ENCODE measurements at places on chromosomes 3 and 15. TPM values are rescaled to one million over a fixed set of nuclear protein-coding genes. Genes with fewer than 3 reads are reported as not detected.

FOXL2NB gene
- not detected for total RNA-seq

ADAMTSL3 gene
- total RNA-seq, result 0.10 TPM

CLDN18 gene
- not detected for total RNA-seq

DUOXA2 gene
- not detected for total RNA-seq

PSMA4 gene
- total RNA-seq, result 481 TPM

ITIH1 gene
- not detected for total RNA-seq

MUC4 gene
- total RNA-seq, result 0.12 TPM

CPLX3 gene
- total RNA-seq, result not detected

CIDEC gene
- not detected for total RNA-seq

C3orf70 gene
- total RNA-seq, result 0.06 TPM

DPPA2 gene
- not detected for total RNA-seq

ZNF592 gene
- 6.6 TPM for total RNA-seq

C2CD4A gene
- not detected for total RNA-seq

AQP9 gene
- not detected for total RNA-seq

GP5 gene
- total RNA-seq, result not detected

COMMD2 gene
- 37.3 TPM for total RNA-seq

CAPN3 gene
- total RNA-seq, result 0.43 TPM

- DNase-seq, result no peak
Measured at GRCh38 chr15:80743189-80743833, 35.9 kb upstream of the CEMIP start.

- DNase-seq, result peak; percentile 36
Measured at GRCh38 chr3:197343656-197344408, 45.4 kb upstream of the DLG1 start.

- no peak for DNase-seq
Measured at GRCh38 chr3:124787476-124788195, 57.4 kb downstream of the UMPS start.

GRCh38 chr15:56877255-56877970 lies 41.0 kb upstream of the TCF12 start:
- no peak for DNase-seq

DNA sequence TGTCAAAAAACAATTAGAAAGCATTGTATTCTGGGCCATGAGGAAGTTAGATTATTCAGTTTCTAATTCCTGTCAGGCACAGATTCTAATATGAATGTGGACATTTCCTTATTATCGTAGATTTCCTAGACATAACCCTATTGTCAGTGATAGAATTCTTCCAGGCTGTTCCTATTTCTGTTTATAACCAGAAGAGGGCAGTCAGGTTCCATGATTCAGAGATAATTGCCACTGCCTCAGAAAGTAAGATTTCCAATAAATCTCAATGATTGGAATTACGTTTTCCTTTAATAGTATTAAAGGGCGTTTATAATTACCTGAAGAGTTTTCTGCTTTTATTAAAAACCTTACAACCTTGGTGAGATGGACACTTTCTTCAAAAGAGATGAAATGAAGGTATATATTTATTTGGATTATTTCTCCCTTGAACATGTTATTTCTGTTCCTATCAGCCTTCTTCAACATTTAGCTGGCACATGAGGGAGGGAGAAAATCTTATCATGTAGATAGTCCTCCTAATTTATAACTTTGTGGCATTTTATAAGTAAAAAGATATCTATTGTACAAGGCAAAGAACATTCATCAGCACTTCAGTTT lies 439.2 kb downstream of the MCTP2 start:
- DNase-seq, result peak; percentile 57

DNA sequence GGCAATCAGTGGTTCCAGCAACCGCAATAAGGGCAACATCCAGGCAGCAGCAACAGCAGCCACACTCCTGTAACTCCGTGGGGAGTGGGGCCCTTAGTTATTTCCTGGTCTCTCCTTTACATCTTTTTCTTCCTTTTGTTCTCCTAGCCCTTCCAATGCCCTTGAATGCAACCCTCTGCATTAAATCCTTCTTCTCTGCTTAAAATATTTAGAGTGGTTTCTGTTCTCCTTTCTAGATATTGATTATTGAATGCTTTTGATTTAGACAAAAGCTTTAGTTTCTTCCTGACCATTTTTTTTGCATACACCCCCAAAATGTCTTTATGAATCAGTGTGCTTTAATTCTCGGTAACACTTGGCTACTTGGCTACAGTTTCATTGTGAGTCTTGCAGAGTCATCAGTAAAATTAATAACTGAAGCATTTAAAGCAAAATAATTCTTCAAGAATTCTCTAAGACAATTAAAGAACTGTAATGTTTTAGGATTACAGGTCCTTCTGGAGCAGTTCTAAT lies 586.1 kb downstream of the MECOM start:
- DNase-seq, result no peak

DNA sequence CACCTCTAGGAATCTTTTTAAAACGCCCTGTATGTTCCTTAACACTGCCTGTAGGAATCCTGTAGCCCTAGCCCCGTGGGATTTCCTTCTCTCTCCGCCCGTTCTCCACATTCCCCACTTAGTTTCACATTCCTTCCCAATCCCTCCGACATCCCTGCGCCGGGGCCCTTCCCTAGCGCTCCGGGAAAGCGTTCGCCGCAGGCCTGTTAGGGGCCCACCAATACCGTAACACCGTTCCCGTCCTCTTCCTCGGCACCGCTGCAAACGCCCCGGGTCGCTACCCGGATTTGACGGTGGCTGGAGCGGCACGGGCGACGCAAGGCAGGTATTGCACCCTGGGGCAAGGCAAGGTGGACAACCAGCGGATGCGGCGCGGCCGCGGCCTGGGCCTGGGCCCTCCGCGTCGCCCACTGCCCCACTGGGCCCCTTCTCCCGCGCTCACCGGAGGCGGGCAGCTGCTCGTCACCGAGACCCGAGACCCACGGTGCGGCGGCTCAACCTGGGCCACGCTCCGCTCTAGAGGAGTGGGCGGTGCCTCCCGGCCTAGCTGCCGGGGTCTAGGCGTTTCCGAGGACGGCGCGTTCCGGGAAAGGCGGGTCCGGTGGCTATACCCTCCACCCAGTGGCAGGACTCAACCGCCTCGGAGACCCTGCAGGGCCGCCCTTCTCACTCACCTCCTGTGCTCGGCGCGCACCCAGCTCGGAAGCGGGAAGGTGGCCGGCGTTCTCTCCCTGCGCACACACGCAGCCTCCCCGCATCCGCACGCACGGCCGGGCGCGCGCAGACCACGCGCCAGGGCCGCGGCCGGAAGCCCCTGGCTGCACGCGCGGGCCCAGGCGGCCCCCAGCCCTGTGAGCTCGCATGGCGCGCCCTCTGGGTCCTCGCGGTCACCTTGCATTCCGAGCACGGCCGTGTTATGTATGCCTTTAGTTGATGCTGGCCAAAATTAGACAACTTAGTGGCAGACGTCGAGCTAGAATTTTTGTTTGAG lies at the start of gene B3GALNT1:
Gene B3GALNT1 (minus strand): TSS at position 789 of the 991 bp plus-strand sequence. CDS start 18,595 bp downstream, outside the sequence.
- peak; percentile 61 for DNase-seq

DNA sequence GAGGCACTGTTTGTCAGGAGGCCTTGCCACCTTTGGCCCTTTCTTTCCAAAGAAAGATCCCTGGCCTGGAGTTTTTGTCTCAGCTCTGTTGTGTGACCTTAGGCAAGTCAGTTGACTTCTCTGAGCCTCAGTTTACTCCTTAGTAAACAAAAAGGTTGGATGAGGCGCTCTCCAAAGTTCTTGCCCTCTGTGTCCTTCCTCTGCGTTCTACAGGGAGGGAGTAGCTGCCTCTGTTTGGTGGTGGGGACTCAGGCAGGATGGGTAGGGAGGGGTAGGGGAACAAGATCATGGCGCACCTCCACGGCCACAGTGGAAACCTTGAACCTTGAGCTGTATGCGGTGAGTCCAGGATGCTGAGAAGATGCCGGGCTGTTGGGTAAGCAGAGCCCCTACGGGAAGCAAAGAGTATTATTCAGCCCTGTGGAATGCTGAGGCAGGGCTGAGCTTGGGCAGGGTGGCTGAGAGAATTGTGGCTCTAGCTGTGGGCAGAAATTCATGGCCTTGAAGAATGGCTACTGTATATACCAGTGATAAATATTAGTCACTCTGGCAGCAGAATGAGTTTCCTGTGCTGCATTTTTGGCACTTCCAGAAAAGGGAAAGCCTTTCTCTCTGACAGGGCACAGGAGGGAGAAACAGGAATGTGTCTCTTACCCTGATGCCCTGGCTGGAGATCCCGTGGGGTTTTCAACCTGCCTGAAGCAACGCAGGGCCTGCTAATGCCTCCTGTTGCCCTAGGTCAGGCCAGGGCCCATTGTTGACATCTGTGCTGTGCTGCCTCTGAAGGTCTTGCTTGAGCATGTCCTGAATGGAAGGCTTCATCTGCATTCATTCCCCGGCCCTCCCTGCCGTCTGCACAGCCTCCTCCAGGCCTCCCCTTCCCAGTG lies 39.9 kb downstream of the SMAD3 start:
- no peak for DNase-seq

- DNase-seq, result no peak
Measured at GRCh38 chr15:100642213-100642949, 40.0 kb downstream of the ASB7 start.

DNA sequence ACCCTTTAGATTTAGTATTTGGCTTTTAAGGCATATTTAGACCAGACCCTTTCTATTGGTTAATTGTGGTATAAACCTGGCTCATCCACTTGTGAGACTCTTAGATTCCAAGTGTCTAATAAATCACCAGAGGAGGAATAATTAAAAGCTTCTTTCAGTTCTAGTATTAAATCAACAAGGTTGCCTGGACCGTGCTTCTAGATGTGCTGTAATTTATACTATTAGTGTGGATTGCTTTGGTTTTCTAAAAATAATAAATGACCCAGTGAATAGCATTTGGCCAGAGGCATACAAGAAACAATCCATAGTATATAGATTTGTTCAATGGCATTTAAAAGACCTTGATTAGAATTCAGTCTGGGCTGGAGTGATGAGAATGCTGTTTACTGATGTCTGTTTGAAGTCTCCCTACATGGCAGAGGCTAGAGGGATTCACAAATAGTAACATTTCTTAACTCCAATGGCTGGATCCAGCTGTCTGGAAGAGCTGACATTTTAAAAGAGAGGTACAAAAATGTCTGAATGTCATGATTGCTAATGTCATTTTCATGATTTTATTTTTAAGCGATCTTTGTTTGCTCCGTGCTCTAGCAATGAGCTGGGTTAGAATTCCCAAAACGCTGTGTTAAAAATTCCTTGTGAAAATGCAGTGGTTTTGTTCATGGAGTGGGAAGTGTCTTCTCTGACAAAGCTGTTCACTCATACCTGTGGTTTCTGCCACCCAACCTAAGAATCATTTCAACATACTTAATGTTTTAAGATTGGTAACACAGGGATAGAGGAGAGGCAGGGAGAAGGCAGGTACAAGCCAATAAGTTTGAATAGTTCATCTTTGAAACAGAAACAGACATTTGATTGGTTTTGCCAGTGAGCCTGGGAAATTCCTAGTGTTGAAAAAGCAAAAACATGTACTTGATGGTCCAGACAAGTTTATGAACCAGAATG lies 89.9 kb downstream of the RBMS3 start:
- DNase-seq, result no peak

DNA sequence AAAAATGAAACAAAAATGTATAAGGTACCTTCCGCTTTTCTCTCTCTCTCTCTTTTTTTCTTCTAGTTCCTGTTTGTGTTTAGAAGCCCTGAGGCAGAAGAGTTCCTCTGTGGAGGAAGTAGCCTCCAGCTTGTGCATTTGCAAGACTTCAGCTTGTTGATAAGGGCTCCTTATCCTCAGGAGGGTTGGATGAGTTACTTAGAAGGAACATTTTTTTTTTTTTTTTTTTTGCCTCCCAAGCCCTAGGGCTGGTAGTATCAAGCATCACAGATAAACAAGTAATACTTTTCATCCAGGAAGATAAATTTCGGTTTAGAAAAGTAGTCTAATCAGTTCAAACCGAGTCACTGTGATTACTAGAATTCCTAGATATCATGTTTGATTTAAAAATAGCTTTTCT lies 91.0 kb upstream of the CBLB start:
- DNase-seq, result no peak

- DNase-seq, result no peak
Measured at GRCh38 chr3:171974986-171975837, 64.2 kb upstream of the FNDC3B start.

GRCh38 chr15:101510212-101511197 lies 21.0 kb upstream of the PCSK6 start:
- DNase-seq, result no peak

GRCh38 chr3:17605032-17605431 lies 137.4 kb downstream of the TBC1D5 start:
- no peak for DNase-seq

- DNase-seq, result no peak
Measured at GRCh38 chr3:56673781-56674457, 9.1 kb downstream of the TASOR start.

DNA sequence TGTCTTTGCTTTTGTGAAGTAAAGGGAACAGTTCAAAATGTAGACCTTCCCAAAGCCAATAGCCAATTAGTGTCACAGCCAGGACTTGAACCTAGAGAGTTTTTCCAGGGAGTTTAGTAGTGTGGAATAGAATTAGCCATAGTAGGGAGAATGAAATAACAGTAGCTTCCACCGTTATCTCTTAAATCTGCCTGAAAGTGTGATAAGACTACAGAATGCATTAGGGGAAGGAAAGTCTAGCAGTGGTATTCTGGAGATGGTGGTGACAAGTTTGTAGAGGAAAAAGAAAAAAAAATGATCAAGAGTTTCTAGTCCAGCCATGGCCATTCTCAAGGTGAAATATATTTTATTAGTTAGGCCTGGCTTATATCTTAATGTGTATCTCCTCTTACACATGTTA lies 13.8 kb downstream of the ATP11B start:
- DNase-seq, result no peak

GRCh38 chr3:146138902-146139301 lies 22.1 kb downstream of the PLOD2 start:
- no peak for DNase-seq

DNA sequence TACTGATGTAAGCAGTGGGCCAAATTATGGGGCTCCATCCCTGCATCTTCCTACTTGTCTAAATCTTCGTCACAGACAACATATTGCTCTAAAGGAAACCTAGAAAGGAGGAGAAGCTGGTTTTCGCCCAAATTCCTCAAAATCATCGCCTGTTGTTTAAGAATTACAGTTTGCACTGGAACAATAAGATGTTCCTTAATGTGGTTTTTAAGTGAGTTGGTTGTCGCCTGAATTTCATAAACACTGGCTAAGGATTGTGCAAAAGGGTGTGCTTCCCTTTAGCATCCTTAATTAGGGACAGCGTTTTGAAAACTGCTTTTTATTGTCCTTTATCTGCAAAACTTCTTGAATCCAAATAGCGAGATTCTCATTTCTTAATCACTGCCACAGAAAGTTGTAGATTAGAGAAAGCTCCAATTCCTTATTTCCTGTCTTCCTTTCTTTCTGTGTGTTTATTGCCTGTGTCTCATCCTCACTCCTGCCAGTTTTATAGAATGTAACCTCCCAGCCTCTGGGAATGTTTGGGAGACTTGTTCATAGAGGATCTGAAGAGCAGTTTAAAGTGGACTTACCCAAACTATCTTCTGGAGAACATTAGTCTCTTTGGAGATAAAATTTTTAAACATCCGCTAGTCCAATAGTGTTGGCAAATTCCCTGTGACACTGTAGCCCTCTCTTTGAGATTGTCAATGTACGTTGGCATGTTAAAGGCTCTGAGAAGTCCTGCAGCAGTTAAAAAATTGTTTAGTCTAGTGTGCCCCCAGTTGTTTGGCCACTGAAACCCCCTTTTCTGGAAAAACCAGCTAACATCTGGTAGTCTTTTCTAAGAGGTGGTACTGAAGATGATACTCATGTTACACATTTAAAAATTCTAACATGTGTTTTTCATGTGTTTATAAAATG lies 50.4 kb downstream of the FLNB start:
- DNase-seq, result no peak

Measured in G401 (cell line).